Left cardiac atrium (tissue), 4 donors: ENCODE measurements at places on chromosomes 13 and 19. TPM values are rescaled to one million over a fixed set of nuclear protein-coding genes. Genes with fewer than 3 reads are reported as not detected.

FBXO46 gene
- total RNA-seq, result 9.6 TPM

SRRM5 gene
- 0.18 TPM for total RNA-seq

USHBP1 gene
- 6.5 TPM for total RNA-seq

CPB2 gene
- total RNA-seq, result not detected

MBNL2 gene
- 60.3 TPM for total RNA-seq

ATXN8OS gene
- total RNA-seq, result not detected

POU2F2 gene
- 1.1 TPM for total RNA-seq

ZSCAN4 gene
- not detected for total RNA-seq

KCTD15 gene
- total RNA-seq, result 15.9 TPM

ZNF439 gene
- 4.2 TPM for total RNA-seq

CYP2F1 gene
- not detected for total RNA-seq

ERICH4 gene
- total RNA-seq, result not detected

NPHS1 gene
- not detected for total RNA-seq

CEACAM16 gene
- total RNA-seq, result not detected

FAM216B gene
- 14.8 TPM for total RNA-seq

TEX29 gene
- not detected for total RNA-seq

SERP2 gene
- total RNA-seq, result 12.9 TPM

EFNA2 gene
- not detected for total RNA-seq

TGFBR3L gene
- 13.6 TPM for total RNA-seq

FCGBP gene
- total RNA-seq, result 11.8 TPM

CEACAM21 gene
- 1.2 TPM for total RNA-seq

ZNF799 gene
- 2.4 TPM for total RNA-seq

MIDN gene
- total RNA-seq, result 148 TPM

ZGLP1 gene
- 1.5 TPM for total RNA-seq

CADM4 gene
- 10.1 TPM for total RNA-seq

PNMA8B gene
- total RNA-seq, result 1.5 TPM

GGACT gene
- 1.9 TPM for total RNA-seq
